ENCODE measurements at places on chromosomes 16 and 17. TPM values are rescaled to one million over a fixed set of nuclear protein-coding genes. Genes with fewer than 3 reads are reported as not detected.

DNA sequence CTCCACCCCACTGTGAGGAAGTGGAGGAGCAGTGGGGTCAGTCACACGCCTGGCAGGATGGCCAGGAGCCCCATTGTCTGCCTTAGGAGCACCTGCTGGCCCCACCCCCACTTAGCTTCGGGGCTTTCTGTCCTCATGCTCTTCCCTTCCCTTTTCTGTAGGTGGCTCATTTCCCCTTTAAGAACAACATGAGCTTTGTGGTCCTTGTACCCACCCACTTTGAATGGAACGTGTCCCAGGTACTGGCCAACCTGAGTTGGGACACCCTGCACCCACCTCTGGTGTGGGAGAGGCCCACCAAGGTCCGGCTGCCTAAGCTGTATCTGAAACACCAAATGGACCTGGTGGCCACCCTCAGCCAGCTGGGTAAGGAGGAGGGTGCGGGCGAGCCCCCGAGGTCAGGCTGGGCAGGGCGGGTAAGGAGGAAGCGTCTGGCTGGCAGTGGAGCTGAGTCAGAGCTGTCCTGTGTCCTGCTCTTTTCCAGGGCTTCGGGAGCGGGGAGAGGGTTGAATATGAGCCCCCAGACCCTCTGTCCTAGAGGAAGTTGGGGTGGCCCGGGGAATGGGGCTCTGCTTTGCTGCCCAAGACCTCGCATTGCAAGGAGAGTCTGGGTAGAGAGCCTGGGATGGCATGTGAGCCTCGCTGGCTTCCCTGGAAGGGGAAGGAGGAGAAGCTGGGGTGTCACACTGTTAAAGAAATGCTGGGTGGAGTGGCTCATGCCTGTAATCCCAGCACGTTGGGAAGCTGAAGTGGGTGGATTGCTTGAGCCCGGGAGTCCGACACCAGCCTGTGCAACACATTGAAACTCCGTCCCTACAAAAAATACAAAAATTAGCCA lies 9.2 kb upstream of the SERPINF1 start:
- no peak for DNase-seq

DNA sequence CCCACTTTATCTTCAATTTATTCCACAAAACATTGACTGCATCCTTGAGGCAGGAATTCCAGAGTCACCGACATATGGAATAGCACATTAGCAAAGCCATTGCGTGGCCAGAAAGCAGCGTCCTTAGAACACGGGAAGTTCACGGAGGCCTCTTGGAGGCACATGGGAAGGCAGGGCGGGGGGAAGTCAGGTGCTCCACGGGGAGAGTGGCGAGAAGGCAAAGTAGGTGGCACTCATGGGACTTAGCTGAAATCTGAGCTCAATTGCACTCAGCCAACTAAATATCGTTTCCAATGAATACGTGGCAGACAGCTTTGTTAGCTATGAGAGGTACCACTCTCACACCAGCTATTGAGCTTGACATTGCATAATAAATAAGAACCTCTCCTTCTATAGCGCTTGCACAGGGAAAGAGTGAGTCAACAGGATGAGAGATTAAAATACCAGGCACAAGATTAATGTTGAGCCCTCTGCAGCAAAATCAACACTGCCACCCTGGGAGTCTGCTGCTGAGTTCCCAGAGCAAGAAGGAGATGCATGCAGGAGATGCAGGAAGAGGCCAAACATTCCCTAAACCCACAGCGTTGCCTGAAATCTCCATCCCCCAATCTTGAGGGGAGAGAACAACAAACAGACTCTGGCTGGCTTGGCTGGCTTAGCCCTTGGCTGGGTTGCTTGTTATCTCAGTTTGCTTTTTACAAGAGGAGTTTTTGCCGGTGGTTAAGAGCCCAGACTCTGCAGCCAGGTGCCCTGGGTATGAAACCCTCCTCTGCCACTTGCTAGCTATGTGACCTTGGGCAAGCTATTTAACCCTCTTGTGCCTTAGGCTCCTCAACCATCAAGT lies 28.8 kb downstream of the ABCC12 start:
- no peak for DNase-seq

GRCh38 chr16:7967996-7968509 lies 622.3 kb downstream of the TMEM114 start:
- DNase-seq: no peak

DNA sequence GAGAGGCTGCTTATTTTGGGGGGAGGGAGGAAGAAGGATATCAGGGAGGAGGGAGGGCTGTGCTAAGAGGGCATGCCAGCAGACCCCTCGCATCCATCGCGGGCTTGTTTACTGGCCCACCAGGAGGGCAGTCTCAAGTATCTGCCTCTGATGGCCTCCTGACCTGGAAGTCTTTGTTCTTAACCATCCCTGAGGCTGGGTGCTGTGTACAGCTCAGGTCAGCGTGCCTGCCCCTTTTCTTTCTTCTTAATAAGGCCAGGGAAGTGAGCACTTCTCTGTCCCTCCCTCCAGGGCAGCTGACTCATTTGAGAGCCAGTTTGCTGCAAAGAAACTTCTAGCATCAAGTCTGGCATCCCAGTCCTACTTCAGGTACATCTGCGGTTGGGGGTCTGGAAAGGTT lies 157.0 kb downstream of the CCDC182 start:
- DNase-seq: no peak

DNA sequence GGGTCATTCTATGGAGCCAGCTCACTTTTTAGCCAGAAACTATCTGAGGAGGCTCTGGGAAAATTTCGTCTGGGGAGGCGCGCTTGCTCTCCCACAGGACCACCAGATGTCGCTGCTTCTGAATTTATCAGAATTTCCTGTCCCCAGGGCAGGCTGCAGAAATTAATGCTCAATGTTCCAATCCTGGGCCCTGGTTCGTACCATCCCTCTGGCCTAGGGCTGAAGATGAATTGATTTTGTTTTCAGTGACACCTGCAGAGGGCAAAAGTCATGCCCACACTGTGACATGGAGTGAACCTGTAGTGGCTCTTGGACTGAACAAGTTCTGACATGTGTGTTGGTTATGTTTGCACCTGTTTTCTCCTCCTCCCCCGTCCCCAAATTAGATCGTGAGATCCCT lies 482.6 kb downstream of the NPIPA7 start:
- peak; percentile 48 for DNase-seq

- no peak for DNase-seq
Observed at GRCh38 chr16:47983999-47984580, 171.7 kb downstream of the ABCC12 start.

- peak; percentile 63 for DNase-seq
Observed at GRCh38 chr17:77491921-77492445, 351.2 kb downstream of the SEC14L1 start.

DNA sequence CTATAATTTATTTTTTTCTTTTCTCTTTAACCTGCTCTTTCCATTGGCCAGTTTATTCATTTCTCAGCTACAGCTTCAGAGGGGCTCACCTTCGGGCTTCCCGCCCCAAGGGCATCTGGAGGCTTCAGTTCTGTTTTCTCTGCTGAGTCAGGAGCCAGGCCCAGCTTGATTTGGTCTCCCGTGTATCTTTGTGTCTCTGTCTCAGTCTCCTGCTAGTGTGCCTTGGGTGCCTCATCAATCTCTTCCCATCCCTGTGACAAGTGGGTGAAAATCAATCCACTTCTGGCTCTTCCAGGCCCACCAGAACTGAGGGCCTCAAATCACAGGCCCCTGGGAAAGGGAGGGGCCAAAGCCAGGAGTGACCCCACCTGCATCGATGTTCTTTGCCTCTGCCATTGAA lies 72.1 kb downstream of the CCDC182 start:
- DNase-seq: no peak

- no peak for DNase-seq
Observed at GRCh38 chr17:76092526-76093413, 10.8 kb downstream of the EXOC7 start.

GRCh38 chr17:42005166-42005565 lies 12.1 kb downstream of the DNAJC7 start:
- no peak for DNase-seq

- DNase-seq: no peak
Observed at GRCh38 chr16:68372806-68373205, 62.0 kb downstream of the PRMT7 start.

DNA sequence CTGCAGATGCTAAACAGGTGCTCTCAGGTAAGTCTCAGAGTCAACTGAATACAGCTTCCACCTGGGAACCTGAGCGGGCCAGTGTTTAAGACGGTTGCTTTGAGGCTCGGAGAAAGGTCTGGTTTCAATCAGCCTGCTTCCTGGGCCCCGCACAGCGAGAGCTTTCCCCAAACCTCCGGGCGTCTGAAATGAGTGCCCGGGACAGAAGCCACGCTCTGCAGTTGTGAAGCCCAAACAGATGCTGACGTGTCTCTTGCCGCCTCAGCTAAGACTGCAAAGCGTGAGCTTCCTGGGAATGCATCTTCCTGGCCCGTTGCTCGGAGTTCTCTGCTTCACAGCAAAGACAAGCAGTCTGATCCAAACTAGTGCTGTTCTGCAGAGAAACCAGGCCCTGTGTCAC lies 36.7 kb downstream of the PLXDC1 start:
- DNase-seq: no peak

DNA sequence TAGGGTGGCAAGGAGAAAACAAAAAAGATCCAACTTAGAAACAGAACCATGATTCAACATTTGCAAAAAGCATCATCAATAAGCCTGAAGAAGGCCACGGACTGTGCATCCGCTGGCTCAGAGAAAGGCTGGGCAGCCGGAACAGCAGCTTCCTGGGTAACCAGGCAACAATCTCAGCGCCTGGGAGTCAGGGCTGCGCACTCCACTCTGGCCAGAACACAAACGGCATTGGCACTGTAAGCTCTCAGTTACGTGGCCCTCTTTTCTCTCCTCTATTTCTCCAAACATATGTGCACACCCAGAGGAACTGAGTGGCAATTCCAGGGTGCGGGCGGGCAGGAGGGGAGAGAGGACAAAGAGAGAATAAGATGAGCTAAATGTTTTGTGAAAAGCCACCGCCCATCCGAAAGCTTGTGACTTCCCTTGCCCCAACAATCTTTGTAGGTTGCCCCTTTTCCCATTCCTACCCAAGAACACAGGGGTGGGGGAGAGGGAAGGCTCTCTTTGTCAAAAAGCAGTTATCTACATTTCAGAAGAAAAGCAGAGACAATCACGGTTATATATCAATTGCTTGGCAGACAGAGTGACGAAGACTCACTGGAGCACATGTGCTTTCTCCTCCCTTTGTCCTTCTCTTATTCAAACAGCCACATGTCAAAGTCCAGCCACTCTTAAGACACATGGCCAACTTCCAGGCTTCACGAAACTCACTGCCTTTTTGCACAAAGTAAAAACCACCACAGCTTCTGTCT lies 6.6 kb upstream of the GHDC start:
- no peak for DNase-seq

GRCh38 chr17:59530531-59530930 lies 34.9 kb upstream of the DHX40 start:
- DNase-seq: no peak

DNA sequence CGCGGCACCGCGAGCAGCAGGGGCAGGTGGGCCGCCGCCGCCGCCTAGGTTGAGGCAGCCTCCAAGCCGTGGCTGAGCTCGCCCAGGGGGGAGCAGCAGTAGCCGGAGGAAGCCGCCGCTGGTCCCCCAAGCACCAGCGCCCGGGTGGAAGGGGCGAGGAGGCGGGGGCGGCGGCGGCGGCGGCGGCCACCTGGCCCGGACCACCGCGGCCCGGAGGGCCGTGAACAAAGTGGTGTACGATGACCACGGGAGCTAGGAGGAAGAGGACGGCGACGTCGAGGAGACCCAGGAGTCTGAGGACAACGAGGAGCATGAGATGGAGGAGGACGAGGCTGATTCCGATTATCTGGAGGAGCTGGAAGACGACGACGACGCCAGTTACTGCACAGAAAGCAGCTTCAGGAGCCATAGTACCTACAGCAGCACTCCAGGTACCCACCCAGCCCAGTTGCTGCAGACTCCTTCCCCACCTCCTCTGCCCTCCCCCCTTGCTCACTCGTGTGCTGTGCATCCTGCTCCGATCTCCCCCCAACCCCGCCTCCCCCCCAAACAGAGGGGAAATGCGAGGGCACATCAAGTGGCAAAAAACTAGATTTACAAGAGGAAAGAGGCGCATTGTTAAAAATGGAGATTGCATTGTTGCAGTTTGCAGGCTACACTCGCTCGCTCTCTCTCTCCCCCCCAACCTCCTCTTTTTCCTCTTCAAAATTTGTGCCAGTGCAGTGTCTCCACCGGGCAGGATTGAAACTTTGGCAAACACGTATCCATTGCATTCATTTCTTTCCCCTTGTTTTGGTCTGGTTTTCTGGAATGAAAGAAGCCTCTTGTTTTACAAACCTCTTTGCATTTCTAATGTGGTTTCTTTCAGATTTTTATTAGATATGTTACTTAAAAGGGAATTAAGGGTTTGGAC lies 41.8 kb upstream of the AMZ2 start:
- peak; percentile 47 for DNase-seq

GRCh38 chr17:63598281-63598680 lies 2.4 kb upstream of the TACO1 start:
- no peak for DNase-seq

- DNase-seq: peak; percentile 31
Observed at GRCh38 chr16:50268352-50268751, 2.0 kb downstream of the ADCY7 start.

DNA sequence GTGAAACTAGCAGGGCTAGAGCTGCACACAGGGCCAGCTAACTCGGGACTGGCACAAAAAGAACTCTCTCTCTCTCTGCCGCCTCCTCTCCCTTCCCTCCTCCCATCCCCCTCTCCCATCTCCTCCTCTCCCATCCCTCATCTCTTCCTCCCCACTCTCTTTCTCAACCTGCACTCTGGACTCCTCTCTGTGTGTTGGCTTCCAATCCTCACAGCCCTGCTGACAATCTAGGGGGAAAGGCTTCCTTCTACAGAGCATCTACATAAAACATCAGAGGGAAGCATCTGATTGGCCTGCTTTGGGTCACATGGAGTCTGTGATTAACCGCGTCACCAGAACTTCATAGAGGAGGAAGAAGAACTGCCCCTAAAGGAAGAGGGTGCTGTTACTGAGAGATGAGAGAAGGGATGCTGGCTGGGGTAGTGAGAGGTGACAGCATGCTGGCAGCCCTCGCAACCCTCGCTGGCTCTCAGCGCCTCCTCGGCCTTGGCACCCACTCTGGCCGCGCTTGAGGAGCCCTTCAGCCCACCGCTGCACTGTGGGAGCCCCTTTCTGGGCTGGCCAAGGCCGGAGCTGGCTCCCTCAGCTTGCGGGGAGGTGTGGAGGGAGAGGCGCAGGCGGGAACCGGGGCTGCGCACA lies 12.8 kb upstream of the ZFP90 start:
- no peak for DNase-seq

GRCh38 chr16:20301840-20302239 lies 25.5 kb downstream of the GP2 start:
- DNase-seq: no peak

GRCh38 chr17:45223539-45224528 lies 2.1 kb downstream of the FMNL1 start:
- peak; percentile 82 for DNase-seq

GRCh38 chr17:3904501-3904900 lies 11.6 kb upstream of the CAMKK1 start:
- no peak for DNase-seq

- no peak for DNase-seq
Observed at GRCh38 chr16:11614587-11615175, 28.0 kb upstream of the LITAF start.

SLC12A3 gene
- not detected for total RNA-seq

HID1 gene
- 2.3 TPM for total RNA-seq

RAB11FIP4 gene
- 35.6 TPM for total RNA-seq

PRR29 gene
- 3.4 TPM for total RNA-seq

ASB16 gene
- total RNA-seq: not detected
